Suppressor macrophage treated with lipopolysaccharide for 1 hour (primary cell): ENCODE measurements at places on chromosomes 2 and 18.

DNA sequence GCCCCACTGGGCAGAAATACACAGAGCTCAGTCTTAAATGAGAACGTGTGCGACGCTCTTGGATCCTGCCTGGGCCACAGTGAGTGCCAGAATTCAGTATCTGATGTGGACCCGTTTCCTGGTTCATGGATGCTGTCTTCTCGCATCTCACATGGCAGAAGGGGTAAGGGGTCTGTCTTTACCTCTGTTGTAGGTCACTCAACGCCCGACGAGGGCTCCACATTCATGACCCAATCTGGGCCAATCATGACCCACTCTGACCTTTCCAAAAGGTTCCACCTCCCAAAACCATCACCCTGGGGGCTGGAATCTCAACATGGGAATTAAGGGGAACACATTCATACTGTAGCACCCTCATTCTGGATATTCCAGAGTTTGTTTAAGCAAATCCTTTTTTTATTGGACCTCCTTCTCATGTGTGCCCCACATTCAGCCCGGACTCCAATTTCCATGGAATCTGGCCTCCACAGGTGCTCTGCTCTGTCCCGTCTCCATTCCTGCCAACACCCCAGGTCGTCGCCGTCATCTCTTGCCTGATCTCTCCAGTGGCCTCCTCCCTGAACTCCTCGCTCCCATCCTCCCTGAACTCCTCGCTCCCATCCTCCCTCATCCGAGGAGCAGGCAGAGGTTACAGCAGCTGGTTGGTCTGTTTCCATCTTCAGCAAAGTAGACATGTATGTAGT, 78.9 kb upstream of the OTOS start:
- DNase-seq: no peak

- DNase-seq: peak; percentile 26
These were observed 89.1 kb upstream of the MBOAT2 start for GRCh38 chr2:9092383-9093282.

DNA sequence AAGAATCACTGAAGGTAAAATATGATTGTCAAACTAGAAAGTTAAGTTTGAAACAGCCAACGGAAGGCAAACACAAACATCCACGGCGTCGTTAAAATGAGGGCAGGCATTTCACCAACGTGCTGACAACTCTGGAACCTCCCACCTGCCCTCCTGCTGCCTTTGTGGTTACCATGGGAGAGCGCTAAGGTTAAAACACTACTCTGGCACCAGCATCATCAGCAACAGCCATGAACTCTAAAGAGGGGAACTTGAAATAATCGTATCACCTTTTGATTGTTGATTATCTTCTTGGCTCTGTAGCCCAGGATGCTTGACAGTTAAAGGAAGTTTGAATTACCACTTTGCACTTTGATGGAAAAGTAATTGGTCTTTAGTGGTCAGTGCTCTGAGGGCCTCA, 34.7 kb downstream of the CYB5A start:
- DNase-seq: no peak

DNA sequence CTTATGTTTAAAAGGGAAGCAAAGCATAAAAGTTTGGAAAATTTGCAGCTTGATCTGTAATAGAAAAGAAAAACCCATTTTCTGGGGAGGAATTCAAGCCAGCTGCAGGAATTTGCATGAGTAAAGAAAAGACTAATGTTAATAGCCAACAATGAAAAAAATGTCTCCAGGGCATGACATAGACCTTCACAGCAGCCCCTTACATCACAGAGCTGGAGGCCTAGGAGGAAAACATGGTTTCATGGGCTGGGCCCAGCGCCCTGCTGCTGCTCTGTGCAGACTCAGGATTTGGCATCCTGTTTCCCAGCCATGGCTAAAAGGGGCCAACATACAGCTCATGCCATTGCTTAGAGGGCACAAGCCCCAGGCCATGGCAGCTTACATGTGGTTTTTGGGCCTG, 411.6 kb upstream of the MC4R start:
- DNase-seq: no peak

- DNase-seq: peak; percentile 47
These were observed 106.5 kb upstream of the MAP3K20 start for GRCh38 chr2:172969166-172969565.

DNA sequence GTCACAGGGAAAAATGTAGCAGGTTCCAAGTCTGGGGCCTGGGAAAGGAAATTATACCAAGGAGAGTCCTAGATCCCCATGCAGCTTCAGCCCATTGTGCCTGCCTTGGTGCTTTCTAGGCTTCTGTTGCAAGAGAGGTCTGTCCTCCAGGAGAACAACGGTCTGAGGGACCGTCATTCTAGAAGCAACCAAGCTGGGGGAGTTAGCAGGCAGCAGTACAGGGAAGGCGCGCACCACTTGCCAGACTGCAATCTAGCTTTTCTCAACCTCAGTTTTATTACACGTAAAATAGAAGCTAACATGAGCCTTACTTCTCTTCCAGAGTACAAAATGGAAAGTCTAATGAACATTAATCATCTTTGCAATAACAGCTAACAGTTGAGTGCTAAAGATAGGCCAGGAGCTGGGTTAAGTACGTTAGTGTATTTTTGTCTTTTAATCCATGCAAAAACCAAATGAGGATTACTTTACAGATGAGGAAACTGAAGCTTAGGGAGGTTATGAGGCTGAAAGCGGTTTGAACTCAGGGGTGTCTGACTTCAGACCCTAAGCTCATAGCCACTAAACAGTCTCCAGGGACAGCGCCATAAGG, 1.9 kb downstream of the TCF23 start:
- no peak for DNase-seq

DNA sequence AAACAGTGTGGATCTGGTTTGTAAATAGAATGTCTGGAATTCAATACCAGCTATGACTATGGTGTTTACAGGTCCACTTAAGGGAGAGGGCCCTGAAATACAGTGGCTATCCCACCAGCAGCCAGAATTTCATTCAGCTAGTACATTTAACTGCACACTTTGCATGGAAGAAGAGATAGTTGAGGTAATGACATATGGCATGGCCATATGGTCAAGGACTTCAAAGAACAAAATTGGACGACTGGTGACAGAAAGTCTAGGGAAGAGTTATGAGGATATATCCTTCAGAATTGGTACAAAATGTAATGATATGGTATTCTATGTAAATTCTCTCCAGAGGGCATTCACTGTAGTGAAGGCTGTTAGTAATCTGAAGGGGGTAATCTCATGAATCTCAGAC, 105.0 kb downstream of the IKZF2 start:
- DNase-seq: no peak

DNA sequence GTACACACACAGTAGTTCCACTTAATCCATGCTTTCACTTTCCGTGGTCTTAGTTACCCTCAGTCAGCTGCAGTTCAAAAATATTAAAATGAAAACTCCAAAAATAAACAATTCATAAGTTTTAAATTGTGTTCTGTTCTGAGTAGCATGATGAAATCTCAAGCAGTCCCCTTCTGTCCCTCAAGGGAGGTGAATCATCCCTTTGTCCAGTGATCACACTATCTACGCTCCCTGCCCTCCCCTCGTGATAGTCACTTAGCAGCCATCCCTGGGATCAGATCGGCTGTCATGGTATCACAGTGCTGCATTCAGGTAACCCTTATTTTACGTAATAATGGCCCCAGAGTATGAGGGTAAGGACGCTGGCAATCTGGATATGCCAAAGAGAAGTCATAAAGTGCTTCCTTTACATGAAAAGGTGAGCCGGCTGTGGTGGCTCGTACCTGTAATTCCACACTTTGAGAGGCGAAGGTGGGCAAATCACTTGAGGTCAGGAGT, 5.8 kb upstream of the RTN4 start:
- peak; percentile 72 for DNase-seq

- no peak for DNase-seq
These were observed 35.5 kb upstream of the BMP10 start for GRCh38 chr2:68906716-68907115.
